ENCODE measurements at places on chromosomes 13 and 19.

DNA sequence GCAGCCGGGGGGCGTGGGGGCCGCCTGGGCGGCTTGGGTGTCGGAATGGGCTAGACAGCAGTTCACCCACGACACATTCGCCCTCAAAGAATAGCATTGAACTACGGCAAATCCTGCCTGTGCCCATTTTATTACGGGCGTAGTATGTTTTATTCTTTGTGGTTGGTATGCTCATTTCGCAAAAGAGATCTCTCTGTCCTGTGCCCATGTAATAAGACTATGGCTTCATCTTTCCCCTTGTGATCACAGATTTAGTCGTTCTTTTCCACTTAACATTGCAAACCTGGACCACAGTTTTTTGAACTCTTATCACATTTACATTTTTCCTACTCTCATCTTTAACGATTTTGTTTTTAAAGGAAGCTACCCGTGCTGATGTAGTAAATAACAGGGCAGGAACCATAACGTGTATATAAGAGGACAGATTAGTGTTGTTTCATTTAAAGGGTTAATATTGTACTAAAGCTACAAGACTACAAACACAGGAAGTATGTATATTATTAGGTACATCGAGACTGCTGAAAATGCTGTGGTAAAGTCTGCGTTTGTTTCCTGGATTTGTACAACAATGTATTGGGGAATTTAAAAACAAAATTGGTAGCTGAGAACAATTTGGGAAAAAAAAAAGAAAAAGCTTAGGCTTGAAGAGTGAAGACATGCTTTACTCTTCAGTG lies 3.2 kb upstream of the MYCBP2 start:
- DNase-seq = no peak

GRCh38 chr13:26619358-26619757 lies 61.9 kb downstream of the WASF3 start:
- DNase-seq = no peak

GRCh38 chr13:21116141-21116540 lies 54.8 kb upstream of the LATS2 start:
- DNase-seq = no peak

DNA sequence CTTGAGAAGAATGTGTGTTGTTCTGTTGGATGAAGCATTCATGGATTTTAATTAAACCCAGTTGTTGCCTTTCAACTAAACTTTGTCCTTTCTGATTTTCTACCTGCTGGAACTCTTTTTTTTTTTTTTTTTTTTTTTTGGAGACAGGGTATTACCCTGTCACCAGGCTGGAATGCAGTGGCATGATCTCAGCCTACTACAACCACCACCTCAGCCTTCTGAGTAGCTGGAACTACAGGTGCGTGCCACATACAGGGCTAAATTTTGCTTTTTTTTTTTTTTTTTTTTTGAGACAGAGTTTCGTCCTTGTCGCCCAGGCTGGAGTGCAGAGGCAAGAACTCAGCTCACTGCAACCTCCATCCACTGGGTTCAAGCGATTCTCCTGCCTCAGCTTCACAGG lies 6.9 kb downstream of the ZNF791 start:
- no peak for DNase-seq

DNA sequence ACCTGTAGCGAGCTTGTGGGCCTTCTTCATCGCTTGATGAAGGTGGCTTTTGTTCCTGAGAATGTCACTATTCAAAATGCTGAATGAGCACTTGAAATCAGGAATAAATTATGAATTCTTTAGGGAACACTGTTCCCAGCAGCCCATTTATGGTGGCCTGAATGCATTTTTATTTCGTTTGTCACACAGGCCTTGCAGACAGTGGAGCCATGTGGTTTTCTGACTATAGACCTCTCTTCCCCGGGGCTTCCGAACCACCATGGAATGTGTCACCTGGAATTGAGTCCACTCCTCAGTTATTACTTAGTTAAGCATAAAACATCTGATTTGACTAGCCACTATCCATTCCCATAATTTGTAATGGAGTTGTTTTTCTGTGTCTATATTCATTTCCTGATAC lies 396.9 kb downstream of the IRS2 start:
- DNase-seq = no peak

DNA sequence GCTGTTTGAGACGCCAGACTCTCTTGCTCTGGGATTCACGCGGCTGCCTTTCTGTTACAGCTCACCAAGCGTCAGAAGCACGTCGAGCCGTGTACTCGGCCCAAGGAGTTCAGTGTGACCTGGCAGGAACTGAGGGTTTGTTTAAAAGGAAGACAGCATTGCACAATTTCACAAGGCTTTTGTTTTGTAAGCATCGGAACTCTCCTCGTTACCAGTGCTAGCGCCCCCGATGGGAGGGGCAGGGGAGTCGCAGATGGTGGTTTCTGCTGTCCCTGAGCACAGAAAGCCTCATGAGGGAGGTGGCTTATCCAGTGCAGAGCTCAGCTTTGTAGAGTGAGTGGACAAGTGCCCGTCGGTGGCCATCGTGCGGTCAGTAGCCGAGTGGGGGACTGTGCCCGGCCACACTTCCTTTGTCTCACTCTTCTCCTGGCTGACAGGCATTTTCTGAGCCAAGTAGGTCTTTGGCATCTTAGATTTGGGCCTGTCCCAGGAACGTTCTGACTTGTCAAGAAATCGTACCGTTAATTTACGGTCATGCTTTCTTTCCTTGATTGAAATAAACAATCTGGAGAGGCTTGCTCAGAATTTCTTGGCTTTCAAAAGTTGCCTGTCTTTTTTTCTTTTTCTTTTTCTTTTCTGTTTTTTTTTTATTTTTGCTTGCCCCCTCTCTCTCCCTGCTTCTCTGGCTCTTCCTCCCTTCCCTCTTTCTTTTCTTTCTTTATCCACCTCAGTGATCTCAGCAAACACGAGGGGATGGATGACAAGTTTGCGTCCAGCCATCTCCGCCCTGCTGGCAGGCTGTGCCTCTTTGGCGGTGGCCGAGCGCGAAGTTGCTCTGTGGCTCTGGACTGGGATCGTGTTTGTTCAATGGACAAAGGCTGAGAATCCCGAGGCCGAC lies 7.7 kb downstream of the KDM4B start:
- DNase-seq = no peak

DNA sequence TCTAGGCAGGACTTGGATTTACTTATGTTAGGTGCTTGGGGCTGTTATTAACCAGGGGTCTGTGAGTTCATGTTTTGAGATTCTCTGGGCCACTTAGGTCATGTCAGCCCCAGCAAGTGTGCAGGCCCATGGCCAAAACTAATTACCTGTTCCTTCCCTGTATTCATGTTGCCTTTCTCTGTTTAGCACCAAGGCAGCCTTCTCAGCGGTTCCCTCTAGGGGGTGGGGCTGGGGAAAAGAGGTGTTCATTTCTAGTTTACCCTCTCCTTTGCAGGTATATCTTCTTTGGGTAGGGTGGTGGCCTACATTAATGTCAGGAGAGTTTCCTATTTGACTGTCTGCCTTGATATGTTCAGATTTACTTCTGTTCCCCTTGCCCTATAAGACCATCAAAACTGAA lies 61.7 kb downstream of the PDS5B start:
- no peak for DNase-seq

GRCh38 chr19:50932018-50932689 lies 20.7 kb downstream of the KLK5 start:
- no peak for DNase-seq

DNA sequence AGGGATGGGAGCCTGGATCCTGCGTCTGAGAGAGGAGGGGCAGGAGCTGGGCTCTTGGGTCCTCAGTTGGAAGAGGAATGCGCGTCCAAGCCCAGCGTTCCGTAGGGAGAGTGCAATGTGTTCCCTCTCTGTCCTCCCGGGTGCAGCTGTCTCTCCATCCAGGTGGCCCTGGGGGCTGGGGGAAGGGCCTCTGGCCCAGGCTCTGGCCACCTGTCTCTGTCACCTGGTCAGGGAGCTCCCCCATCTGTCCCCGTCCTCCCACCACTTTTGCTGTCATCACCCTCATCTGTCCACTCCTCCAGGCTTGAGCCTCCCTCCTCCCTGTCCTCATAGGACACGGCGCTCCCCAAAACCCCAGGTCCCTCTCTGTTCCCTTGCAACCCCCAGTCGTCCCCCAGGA lies 3.7 kb upstream of the SBK2 start:
- no peak for DNase-seq

- no peak for DNase-seq
Measured at GRCh38 chr13:50511877-50512341, 331.6 kb downstream of the DLEU7 start.
